ENCODE measurements at places on chromosomes 7 and 10.

- DNase-seq: no peak
These were observed 84.5 kb upstream of the CSTF2T start for GRCh38 chr10:51783941-51784340.

GRCh38 chr10:96222441-96222840 lies 48.9 kb downstream of the BLNK start:
- no peak for DNase-seq

DNA sequence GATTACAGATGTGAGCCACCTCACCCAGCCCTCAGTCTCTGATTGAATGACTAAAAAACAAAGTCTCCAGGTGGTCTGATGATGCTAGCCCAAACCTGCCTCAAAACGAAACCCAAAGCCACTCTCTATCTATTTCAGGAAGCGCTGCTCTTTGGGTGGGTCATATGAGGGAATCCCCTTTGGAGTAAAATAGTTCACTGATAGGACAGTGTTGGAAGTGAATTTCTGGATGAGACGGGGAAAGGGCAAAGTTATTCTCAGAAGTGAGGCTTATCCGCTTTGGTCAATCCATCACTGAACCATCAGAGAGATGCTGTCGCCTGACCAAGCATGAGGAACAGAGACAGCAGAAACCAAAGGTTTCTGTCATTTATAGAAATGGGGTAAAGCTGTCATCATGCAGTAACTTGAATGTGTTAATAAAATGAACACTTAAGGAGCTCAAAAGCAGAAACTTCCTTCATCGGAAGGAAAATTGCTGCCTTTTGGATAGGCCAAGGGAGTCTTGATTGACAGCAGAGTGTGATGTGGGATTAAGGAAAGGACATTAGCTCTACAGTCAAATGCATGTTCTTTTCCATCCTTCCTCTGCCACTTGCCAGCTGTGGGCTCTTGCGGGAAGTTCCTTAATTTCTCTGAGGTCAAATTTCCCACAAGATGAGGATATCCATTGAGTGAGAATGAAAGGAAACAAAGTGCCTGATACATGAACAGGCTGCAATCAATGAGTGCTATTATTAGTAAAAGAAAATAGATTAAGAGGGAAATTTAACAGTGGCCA lies 64.9 kb upstream of the C1QL3 start:
- no peak for DNase-seq

DNA sequence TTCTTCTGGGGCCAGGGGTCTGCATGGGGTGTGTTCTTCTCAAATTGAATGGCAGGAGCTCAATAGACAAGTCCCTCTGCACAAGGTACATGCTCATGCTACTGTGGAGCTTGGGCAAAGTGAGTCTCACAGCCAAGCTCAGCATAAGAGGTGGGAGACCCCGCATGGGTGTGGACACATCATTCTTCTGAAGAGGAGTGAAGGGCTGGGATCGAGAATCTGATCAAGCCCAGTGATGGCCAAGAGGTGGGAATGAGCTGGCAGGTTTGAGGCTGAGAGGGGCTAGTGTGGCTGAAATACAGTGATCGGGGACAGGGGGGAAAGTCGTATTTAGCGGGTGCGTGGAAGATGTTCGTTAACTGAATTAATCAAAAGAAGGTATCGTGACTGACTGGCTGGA lies 32.6 kb downstream of the CDH23 start:
- DNase-seq: no peak

- DNase-seq: peak; percentile 91
These were observed 6.8 kb downstream of the TACR2 start for GRCh38 chr10:69409968-69410367.

- DNase-seq: no peak
These were observed 40.0 kb downstream of the ZNF438 start for GRCh38 chr10:30991647-30992011.

DNA sequence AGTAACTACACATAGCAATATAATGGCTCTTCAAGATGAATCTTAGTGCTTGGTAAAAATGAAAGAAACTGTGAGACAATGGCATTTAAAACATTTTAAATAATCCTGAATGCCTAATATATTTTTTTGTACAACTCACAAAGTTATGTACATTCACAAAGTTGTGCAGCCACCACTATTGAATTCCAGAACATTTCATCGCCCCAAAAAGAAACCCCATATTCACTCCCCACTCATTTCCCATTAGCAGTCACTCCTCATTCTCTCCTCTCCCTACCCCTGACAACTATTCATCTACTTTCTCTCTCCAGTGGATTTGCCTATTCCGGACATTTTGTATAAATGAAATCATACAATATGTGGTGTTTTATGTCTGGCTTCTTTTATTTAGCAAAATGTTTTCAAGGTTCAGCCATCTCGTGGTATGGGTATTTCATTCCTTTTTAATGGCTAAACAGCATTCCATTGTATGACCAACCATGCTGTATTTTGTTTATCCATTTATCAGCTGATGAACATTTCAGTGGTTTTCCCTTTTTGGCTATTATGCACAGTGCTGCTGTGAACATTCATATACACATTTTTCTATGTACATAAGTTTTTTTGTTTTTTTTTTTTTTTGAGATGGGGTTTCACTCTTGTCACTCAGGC lies 34.7 kb downstream of the ENTPD7 start:
- DNase-seq: no peak

DNA sequence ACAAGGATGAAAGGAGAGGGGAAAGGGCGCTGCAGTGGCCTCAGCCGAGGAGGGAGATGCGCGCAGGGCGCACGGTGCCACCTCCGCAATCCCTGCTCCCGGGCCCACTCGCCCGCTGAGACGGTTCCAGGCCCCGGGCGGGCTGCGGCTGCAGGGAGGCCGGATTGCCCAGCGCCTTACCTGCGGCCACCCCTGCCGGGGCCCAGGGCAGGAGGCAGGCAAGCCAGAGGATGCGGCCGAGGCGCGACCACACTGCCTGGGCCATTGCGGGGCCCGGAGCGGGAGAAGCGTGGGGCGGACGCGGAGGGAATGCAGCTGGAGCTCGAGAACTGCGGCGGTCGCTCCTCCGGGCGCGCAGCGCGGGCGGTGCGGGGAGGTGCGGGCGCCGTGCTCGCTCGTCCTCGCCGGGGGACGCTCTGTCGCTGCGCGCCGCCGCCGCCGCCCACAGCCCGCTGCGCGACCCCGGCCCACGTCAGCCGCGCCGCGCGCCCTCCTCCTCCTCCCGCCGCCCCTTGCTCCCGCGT lies at the start of gene TMEM130:
TSS of gene TMEM130 (minus strand) at position 418 of the 524 bp plus-strand sequence. CDS start at position 265, 153 bp downstream.
- DNase-seq: no peak

DNA sequence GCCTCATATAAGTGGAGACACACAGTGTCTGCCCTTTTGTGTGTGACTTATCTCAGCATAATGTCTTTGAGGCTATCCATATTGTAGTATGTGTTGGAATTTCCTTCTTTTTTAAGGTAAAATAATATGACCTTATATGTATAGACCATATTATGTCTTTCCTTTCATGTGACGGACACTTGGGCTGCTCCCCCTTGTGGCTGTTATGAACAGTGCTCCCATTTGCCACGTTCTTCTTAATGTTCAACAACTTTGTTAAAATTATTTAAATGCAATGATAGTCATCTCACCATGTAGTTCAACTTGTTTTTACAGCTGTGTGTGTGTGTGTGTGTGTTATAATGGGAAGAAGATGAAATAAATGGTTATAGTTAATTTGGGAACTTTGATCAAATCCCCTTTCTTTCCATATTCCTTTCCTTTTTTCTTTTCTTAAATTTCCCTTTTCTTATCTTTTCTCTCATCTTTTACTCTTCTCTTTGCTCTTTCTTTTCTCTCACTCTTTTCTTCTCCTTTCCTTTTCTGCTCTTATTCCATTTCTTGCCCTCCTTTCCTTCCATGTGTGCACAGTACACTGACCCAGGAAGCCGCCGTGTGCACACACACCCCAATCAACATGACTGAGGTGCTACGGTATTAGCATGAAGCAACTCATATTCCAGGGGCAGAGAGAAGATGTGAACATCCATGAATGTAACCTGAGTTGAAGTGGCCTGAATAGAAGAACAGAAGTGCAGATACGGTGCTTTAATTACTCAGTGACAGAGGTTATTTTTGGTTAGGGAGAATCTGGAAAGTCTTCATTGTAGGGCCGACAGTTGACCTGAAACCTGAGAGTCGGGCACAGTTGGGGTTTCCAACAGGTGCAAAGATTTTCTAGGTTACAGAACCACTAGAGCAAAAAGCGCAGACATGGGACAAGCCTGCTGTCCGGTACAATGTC lies 596.6 kb downstream of the SDK1 start:
- peak; percentile 66 for DNase-seq

DNA sequence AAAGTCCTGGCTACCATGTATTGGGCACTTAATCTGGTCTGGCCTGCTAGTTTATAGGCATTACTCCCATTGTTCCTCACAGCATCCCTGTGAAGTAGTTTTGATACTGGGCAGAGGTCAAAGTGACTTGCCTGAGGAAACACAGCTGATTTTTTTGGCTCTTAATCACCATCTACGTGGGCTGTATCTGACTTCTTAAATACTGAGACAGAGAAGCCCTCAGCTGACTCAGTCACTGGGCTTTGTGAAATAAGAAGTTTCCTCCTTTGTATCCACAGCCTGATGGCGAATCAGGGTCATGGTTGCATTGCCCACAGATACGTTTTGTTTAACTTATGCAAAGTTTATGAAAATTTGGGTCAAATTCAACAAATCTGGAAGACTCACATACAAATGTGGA lies 13.2 kb downstream of the TACR2 start:
- DNase-seq: peak; percentile 60

DNA sequence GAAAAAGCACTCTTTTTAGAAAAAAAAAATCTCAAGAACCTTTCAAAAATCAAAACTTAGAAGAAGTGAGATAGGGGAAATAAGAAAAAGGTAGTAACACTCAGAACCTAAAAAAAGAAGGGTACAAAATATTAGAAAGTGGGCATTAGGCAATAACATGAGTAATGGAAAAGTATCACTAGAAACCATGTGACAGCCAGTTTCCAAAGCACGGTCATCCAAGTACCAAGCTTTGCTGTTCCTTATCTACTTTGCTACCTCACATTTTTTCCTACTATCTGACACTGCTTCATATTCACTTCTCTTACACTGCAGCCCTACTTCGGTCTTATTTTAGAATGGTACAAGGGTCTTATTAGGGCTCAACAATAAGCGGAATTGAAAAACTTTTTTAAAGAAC lies 30.3 kb downstream of the IMMP2L start:
- peak; percentile 8 for DNase-seq

DNA sequence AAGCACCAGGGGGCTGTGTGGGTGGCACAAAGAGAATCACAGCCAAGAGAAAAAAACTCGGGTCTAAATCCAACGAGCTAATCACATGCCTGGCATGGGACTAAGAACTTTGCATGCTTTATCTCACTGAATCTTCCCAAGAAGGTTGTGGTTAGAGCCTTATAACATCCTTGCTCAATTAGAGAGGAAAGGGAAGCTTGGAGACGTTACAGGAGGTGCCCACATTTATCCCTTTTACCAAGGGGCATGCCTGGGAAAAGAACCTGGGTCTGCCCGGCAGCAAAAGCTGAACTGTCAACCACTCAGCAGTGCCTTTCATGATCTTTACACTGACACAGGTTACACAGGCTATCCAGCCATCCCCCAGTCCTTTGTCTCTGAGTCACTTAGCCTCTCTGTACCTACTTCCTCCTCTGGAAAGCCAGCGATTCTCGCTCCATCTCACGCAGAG lies 190.1 kb downstream of the PRPF18 start:
- no peak for DNase-seq

- DNase-seq: no peak
These were observed 2.6 kb upstream of the RPA3 start for GRCh38 chr7:7720750-7721621.

GRCh38 chr10:73424478-73424877 lies 8.9 kb downstream of the MSS51 start:
- DNase-seq: no peak

DNA sequence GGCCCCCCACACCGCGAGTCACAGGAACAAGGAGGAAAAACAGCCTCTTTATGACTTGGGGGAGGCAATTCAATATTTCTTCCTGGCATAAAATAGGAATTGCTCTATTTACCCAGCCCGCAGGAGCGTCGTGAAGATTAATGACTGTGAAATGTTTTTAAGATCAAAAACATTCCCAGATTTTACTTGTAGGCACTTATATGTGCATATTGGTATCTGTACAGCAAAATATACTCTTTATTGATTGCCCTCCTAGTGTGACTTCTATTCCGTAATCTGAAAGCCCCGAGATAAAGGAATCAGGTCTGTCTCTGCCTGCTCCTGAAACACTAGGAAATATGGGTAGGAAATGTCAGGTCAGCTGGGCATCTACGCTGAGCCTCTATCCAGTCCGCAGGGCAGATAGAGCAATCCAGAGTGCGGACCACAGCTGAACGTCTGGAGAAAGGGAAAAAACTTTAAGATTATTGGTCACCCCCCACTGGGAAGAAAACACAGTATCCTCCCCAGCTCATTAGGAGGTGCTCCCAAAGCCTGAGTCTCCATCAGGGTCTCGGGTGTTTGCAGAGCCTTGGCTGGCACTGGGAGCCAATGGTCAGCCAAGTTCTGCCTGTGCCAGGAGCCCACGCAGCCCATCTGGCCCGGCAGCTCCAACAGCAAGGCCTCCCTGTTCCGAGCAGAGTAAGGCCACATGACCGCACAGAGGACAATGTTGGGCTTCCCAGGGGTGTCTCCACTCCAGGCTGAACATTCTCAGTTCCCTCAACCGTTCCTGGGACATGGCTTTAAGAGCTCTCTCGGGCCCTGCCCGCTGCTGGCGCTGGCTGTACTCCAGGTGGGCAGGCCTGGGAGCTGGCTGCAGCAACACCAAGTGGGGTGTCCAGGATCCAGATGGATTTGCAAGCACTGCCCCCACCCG lies 7.7 kb downstream of the CTBP2 start:
- DNase-seq: peak; percentile 49

DNA sequence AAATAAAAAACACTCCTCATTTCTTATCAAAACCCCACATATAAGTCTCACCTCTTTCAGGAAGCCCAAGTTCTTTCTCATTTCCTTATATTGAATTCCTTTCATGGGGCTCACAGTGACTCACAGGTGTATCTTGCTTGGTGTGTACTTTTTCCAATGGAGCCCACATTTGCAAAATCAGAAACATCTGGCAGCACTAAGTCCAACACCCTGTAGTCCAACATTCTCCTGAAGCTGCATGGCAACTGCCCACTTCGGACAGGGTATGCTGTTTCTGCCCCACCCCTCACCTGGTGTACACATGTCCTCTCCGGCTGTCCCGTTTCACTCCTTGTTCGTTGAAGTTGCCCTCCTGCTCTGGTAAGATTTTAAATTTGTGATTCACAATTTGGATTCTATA lies 544.1 kb downstream of the SORCS3 start:
- no peak for DNase-seq

DNA sequence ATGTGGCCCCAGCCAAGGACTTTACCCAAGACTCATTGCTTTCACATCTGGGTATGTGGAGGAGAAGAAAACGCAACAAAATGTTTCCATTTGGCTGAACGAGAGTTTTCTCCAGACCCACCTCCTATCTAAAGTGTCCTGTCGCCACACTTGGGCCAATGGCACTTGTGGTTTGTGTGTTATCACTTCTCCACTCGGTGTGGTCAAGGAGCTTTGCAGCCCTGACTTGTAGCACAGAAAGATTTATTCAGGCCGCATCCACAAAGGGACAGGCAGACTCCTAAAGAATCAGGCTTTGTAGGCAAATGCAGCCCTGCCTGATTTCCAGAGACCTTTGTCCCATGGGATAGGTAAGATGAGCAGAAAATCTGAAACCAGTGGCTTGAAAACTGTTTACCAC lies 12.8 kb upstream of the LRRC4 start:
- no peak for DNase-seq
